Immature natural killer cell (primary cell): ENCODE measurements at places on chromosomes 12 and 14.
A peak's percentile ranks its signal among the peaks of the same experiment; 100 is the strongest.

DNA sequence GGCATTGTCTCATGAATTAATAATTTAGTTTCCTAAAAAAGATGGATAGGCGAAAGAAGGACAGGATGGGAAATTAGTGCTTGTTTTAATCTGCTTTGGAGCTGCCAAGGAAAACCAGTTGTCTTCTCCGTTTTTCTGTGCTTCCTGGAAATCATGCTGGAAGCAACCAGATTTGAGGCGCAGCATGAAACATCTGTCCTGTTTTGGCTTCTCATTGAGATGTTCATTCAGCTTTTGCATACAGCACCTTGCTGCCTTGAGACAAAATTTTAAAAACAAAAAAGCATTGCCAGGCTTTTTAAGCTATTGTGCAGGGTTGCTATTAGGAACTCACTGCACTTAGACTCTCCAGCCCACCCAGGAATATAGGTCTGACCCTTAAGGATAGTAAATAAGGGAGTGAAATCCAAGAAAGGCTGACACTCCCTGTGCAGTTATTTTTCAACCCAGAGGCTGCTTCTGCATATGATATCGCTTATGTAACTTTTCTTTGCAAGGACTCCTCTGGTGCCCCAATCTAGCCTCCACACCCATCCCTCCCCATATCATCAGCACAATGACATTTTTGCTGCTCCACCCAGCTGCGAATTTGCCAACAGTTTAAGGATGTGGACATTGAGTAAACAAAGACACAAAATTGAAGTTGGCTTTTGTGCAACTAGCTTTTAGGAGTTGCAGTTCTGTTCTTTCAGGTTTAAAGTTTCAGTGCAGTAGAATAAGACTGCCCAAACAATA, 46.9 kb upstream of the MDM1 start:
- DNase-seq, result no peak

DNA sequence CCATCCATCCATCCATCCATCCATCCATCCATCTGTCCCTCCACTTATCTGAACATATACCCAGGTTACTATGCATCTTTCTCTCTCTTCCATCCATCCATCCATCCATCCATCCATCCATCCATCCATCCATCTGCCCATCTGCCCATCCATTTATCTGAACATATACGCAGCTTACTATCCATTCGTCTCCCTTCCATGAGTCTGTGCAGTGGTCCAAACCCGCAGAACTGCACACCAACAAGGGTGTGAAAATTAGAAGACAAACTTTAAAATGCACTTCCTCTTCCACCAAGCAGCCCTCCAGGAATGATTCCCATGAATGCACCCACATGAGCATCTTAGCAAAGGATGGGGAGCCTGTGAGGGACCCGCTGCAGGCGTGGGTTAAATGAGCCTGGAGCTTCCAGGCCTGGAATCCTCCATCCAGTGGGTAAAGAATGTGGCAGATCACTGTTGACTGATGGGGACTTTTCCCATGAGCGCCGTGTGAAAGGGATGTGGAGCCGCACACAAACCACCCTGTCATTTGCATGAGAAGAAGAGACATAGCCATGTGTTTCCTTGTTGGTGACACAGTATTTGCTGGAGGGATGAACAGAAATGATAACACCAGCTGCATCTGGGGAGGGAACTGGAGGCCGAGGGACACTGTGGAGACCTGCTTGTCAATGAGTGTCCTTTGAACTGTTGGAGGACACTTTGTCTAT, 376.6 kb downstream of the ADGRD1 start:
- no peak for DNase-seq

DNA sequence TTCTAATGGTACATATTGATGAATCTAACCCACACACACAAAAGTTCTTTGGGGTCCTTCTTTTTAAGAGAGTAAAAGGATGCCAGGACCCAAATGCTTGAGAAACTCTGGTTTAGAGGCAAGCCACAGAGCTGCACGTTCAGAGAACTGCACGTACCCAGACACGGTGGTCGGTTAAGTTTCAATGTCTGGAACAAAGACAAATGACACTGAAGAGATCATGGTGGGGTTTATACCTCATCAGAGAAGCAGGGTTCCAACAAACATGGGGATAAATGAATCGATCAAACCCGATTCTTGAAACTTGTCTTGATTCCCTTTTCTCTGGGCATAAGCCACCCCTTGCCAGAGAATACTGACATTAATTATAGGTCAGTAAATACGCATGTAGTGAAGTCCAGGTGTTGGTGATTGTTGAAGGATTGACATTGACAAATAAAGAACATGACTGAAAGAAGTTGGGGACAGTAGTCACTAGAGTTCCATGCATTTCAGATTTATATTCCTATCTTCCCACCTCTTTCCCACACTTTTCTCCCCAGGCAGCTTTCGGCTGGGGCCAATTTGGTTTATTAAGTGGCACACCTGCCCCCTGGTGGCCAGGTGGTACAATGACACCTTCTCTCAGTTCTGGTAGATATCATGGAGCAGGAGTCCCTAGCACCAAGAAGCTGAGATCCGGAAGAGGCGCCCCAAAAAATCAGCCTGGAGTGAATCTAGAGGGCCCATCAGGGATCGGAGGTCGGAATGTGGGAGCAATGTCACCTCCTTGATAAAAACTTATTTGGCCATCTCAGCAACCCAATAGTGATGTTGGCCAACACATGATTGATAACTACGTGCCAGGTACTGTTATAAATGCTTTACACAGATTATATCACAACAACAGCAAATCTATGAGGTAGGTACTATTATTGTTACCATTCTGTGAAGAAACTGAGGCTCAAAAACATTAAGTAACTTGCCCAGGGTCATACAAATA, 17.8 kb upstream of the HDAC7 start:
- DNase-seq, result peak; percentile 69

- DNase-seq, result no peak
These were observed 79.3 kb downstream of the TMEM121 start for GRCh38 chr14:105605464-105606304.

DNA sequence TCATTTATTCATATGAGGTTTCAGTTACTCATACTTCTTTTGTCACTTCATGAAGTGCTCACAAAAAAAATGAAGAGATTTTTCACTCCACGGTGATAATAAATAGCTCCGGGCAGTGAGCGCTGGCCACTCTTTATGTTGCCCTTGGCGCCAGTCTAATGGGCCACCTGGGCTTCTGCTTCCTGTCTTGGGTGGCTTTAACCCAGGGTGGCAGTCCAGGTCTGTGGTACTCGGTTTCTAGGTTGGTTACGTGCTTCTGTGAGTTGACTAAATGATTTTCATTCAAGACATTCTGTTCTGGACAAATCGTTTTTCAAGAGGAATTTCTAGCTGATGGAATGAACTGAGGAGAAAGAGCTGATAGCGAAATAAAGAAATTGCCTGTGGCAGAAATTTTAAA, 34.6 kb upstream of the NID2 start:
- DNase-seq, result no peak

DNA sequence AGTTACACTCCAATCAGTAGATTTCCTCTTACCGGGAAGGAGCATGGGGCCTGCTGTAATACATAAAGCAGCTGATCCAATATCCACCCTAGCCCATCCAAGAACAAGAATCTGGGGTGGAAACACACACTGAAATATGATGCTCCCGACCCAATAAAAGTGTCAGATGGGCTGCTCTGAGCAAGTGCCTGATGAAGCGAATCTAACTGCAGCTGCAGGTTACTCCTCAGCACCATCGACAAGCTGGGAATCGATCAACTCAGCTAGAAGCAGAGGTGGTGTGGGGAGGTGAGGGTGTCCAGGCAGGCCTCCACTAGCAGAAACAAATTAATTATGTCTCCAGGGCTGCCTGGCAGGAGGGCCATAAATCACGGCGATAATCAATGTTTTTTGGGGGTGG, 64.0 kb upstream of the WSCD2 start:
- DNase-seq, result no peak

DNA sequence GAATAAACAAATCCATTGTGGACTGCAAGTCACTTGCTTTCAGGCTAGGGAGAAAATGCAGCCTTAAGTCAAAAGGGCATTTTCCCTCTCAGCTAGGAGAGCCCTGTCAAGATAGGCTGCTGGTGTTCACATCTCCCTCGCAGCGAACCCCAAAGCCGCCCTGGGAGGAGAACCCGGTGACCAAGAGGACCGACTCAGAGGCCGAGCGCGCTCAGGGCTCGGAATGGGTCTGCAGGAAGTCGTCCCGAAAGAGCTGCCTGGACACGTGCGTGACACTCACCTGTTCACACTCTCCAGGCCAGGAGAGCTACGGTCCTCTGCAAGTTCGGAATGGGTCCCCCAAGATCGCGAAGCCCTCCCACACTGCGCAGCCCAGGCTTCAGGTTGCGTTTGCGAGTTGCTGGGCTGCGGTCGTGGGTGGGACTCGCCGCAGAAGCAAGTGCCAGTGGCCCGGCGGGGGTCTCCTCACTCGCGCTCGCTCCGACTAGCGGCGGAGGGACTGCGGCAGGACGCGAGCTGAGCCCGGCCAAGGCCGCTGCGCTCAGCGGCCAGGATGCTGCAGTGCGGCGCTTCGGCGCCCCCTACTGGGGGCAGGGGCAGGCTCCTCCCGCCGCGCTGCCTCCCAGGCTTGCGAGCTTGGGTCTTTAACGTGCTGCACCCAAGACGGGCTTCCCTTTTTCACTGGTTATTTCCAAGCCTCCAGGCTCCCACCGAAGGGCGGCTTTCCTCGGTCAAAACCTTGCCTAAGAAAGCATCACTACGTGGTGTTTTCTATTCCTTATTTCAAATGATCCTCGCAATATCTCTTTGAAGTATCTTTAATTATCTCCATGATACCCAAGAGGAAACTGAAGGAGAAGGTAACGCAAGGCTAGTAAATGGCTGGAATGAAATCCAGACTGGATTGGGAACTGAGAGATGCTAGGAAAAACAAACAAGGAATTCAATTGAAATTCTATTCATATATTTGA, at the start of gene RERG:
Gene RERG (minus strand): TSS at position 503 of the 971 bp plus-strand sequence. CDS start 3,928 bp downstream, outside the sequence.
- DNase-seq, result peak; percentile 56

- peak; percentile 67 for DNase-seq
These were observed 10.4 kb downstream of the OTUB2 start for GRCh38 chr14:94036313-94037167.

DNA sequence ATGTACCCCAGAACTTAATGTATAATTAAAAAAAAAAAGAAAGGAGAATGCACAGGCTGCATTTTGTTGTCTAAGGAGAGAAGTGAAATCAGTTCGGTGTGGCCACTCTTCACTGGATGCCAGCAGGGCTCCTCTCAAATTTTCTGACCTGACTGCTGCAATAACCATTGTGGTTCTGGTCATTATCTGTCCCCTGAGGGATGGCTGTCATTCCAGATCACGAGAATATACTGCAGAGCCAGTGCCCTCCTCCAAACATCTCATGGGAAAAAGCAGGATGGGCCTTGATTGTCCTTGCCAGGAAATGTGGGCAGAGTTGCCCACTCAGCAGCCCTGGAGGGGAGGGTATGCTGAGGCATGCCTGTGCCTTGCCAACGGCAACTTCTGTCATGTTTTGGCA, 139.1 kb downstream of the SLC8A3 start:
- no peak for DNase-seq

GRCh38 chr12:103530307-103531066, 34.7 kb upstream of the C12orf42 start:
- no peak for DNase-seq

GRCh38 chr12:67650388-67651131, 2.0 kb downstream of the DYRK2 start:
- DNase-seq, result no peak

GRCh38 chr14:94376976-94377865, 11.2 kb downstream of the SERPINA1 start:
- no peak for DNase-seq

GRCh38 chr14:45089813-45090212, 5.9 kb downstream of the PRPF39 start:
- no peak for DNase-seq

GRCh38 chr12:122012184-122012583, 9.5 kb upstream of the BCL7A start:
- no peak for DNase-seq

GRCh38 chr12:117363953-117364486, 2.6 kb upstream of the NOS1 start:
- DNase-seq, result no peak

GRCh38 chr14:89032086-89032649, 207.7 kb downstream of the TTC8 start:
- no peak for DNase-seq

DNA sequence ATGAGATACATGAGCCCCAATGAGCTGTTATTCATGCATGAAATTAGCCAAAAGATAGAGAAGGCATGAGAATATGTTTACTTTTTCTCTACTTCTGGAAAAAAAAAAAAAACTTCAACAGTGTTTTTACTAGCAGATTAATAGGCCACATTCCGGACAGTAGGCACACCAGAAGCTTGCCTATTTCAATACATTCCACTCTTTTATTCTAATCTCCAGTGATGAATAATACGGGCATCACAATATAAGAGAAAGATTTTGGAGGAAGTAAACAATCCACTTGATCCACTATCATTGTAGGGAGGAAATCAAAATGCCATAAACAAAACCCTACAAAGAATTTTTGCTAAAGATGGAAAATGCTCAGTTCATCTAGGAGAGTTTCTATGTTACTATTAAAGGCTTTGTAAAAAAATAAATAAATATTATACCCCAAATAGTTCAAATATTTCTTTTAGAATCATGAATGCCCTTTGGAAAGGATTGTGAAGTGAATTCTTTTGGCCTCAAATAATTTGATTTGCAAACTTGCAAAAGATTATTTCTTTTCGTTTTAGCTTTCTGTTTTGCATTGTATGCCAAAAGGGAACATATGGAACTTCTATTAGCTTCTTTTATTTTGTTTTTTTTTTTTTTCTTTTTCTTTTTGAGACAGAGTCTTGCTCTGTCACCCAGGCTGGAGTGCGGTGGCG, 232.6 kb downstream of the EPS8 start:
- no peak for DNase-seq

- no peak for DNase-seq
These were observed 4.3 kb downstream of the DDIT3 start for GRCh38 chr12:57515934-57516541.

GRCh38 chr12:13079440-13079906, 24.0 kb downstream of the GSG1 start:
- no peak for DNase-seq

GRCh38 chr14:97277711-97278110, 480.5 kb downstream of the VRK1 start:
- DNase-seq, result no peak

DNA sequence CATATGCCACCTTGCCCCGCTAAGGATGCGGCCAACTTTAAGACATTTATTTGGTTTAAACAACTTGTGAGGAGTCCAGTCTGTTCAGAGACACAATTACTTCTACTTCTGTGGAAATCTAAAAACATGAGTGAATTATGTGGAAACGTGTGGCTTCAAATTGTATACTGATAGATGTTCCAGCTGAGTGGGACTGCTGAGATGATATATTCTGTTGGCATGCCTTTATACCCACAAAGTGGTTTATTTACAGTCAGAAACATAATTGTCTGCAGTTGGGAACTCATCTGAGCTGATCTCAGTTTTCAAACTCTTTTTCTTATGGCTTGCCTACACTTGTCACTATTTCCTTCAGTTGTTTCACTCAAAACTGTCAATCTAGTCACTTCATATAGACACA, 67.8 kb downstream of the FLRT2 start:
- DNase-seq, result no peak

GRCh38 chr14:32978691-32979255, 40.1 kb downstream of the NPAS3 start:
- no peak for DNase-seq

- no peak for DNase-seq
These were observed 617 bp upstream of the MGP start for GRCh38 chr12:14886271-14886670.

- DNase-seq, result peak; percentile 79
These were observed 11.6 kb downstream of the HVCN1 start for GRCh38 chr12:110677206-110677911.
